ENCODE measurements at places on chromosomes 4 and X.

- peak; percentile 76 for DNase-seq
Observed at GRCh38 chrX:155767051-155767875, 113.9 kb upstream of the VAMP7 start.

DNA sequence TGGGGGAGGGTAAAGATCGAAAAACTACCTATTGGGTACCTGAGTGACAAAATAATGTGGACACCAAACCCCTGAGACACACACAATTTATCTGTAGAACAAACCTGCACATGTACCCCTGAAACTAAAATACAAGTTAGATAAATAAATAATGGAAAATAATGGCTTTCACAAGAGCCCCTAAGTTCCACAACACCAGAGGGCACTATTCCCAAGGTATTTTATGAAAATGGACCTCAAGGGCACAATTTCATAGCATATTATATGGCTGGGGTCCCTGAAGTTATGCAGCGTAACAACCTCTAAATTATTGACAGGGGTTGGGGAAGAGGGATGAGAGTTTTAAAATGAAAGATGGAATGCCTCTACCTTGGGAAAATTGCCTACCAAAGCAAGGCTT lies 81.3 kb upstream of the TMEM33 start:
- DNase-seq, result no peak

DNA sequence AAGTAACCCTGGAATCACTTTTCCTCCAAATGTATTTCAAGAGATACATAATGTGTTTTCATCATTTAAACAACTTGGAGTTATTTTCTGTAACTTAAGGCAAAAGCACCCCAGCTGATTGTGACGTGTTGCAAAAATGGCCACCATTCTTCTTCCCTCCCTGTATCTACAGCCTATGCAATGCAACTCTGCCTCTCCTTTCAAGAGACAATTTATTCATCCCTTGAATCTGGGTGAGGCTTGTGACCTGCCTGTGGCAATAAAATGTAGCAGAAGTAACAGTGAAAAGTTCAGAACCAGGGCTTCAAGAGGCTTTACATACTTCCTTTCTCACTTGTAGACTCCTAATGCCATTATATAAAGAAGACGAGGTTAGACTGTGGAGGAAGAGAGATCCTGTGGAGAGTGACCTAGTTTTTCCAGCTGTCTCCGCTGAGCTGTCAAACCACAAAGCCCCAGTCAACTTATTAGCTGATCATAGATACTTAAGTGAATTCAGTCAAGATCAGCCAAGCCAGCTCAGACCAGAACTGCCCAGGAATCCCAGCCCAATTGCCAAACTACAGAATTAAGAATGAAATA lies 81.0 kb upstream of the KLF3 start:
- DNase-seq, result no peak

- DNase-seq, result peak; percentile 14
Observed at GRCh38 chr4:84578540-84579402, 4.2 kb upstream of the CDS1 start.

- DNase-seq, result peak; percentile 83
Observed at GRCh38 chr4:7266525-7267292, 74.4 kb downstream of the SORCS2 start.

GRCh38 chr4:162683659-162684370 lies 482.9 kb downstream of the NAF1 start:
- no peak for DNase-seq

DNA sequence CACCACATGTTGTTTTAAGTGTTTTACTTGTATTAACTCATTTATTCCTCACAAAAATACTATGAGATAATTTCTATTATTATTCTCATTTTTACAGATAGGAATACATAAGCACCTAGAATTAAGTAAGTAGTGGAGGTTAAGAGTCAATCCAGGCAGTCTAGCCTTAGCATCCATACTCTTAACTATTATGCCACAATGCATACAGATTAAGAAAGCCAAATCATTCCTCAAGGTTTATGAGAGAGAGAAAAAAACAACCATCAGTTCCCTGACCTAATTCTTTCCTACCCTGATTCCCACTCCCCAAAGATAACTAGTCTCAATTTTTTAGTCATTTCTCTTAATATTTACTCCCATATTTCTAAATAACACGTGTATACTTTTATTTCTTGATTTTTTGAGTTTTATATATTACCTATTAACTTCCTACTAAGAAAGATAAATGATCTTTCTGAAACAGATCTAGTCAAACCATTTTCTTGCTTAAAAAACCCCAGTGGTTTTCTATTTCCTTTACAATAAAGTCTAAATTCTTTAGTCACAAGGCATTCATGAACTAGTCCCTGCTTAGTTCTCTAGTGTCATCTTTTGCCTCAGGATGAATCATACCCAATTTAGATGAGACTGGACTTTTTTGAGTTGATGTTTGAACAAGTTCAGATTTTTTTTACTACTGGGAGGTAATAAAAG lies 16.0 kb downstream of the UBA6 start:
- DNase-seq, result peak; percentile 12

GRCh38 chrX:42536286-42536685 lies 241.7 kb downstream of the PPP1R2C start:
- no peak for DNase-seq

DNA sequence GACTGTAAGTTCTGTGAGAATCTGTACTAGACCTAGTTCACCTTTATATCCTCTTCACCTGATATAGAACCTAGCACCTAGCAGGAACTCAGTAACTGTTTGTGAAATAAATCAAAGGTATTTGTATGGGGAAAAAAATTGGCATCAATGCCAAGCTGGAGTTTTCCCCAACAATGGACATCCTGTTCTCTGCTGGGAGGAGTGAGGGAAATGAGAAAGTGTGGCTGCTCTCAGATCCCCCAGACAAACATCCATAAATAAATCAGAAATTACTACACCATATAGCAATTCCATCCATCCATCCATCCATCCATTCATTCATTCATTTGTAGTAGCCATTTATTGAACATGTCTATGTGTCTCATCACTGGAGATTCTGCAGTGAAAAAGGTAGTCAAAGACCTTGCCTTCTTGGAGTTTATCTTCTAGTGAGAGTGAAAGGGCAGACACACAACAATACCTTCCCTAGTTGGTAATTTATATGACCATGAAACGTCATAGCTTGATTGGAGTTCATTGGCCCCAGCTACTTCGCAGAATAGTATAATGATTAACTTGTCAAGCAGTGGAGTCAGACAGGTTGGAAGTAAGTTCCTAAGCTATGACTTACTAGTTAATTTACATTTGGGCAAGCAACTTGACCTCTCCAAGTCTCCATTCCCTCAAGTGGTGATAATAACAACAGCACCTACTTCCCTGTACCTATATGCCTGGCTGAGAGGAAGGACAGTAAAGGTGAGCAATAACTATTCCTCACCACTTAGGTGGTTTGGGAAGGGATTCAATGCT lies 98.7 kb upstream of the KIT start:
- DNase-seq, result no peak

DNA sequence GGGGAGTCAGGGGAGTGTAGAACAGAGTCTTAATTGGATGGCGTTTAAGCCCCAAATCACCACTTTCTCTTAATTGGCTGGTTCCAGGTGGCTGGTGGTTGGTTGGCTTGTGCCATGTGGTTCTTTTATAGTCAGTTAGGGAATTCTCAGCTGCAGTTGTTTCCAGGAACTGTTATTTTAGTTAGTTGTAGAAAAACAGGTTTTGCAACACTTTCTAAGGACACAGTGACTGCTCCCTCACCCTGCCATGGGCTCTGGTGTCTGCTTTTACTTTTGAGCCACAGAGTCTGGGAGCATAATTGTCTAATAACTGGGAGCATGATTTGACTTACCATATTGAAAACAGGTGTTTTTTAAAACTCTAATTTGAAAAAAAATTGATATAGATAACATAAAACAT lies 75.8 kb upstream of the PCDH18 start:
- DNase-seq, result no peak

DNA sequence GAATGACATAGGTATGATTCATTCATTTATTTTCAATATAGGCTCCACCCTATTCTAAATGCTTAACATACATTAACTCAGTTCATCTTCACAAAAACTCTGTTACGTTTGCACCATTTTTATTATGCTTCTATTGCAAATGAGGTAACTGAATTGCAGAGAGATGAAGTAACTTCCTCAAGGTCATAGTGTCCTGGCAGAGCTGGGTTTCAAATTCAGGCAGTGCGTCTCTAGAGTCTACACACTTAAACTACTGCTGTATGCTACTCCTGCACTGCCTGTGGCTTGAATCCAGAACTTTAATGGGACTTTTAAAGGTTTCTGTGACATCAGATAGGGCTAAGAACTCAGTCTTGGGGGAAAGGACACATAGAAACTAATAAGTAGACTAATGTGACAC lies 413.4 kb downstream of the UBE2NL start:
- no peak for DNase-seq

DNA sequence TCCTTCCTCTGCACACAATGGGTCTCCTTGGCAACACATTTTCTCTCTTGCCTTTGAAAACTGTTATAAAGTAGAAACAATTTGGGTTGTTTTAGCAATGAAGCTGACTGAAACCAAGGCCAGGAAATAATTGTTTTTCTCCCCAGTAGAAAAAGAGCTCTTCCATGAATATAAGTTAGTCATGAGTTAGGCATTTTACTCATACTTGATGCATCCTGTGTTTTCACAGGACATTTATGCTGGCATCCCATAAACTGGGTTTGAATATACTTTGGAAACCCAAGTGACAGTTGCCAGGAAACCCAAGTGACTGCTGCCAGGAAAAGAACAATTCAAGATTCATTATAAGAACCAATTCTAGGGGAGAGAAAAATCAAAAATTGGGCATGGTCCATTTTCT lies 128.6 kb upstream of the NPY2R start:
- no peak for DNase-seq

GRCh38 chr4:89273741-89274141 lies 33.9 kb downstream of the GPRIN3 start:
- no peak for DNase-seq

GRCh38 chrX:13775837-13776236 lies 41.1 kb downstream of the GPM6B start:
- DNase-seq, result no peak

DNA sequence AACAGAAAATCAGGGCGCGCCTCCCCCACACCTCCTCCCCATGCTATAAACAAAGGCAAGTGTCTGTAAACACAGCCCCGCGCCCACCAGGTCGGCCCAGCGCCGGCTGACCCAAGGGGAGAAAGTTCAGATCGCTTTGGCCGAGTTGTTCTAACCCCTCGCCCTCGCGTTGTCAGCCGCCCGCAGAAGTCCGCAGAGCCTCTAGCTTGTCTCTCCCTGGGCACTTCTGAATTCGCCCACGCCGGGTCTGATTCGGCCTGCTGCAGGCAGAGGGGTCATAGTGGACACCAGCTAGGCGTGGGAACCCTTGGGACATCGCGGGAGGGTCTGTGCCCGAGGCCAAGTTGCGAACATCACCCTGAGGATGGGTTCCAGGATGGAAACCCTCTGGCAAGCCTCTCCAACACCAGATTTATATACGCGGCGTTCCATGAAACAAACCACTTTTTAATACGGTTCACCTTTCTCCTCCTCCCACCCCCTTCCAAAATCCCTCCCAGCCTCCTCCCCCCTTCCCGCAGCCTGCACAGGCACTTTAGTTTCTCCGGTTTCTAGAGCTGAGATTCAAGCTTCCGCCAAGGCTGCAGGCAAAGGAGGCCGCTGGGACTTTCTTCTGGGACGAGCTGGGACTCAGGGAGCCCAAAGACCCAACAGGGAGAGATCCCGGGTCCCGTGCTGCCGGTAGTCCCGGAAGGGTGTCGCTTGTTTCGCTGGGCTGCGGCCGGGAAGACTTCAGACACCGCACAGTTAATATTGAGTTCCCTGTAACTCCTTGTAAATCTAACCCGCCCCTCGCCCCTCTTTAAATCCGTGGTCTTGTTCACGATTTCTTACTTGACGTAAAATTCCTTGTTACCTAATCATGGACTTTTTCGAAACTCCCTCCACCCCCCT lies 4.7 kb downstream of the HAND2 start:
- no peak for DNase-seq

GRCh38 chr4:153265306-153266047 lies 61.2 kb downstream of the TRIM2 start:
- DNase-seq, result no peak

- DNase-seq, result no peak
Observed at GRCh38 chr4:33072298-33073089, 2352.3 kb downstream of the PCDH7 start.

DNA sequence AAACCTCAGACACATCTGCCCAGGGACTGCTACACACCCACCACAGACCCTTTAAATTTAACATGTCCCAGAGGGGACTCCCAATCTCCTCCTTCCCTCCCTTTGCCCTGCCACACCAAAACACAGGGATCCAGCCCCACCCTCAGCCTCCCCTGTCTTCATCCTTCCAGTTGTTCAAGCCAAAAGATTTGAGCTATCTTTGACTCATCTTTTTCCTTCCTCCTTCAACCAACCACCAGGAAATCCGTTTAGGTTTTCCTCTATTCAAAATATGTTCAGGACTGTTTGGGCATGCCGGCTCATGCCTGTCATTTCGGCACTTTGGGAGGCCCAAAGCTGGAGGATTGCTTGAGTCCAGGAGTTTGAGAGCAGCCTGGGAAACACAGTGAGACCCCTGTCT lies 6.9 kb upstream of the STK32B start:
- no peak for DNase-seq

GRCh38 chr4:22202975-22203710 lies 254.6 kb upstream of the KCNIP4 start:
- DNase-seq, result peak; percentile 54

DNA sequence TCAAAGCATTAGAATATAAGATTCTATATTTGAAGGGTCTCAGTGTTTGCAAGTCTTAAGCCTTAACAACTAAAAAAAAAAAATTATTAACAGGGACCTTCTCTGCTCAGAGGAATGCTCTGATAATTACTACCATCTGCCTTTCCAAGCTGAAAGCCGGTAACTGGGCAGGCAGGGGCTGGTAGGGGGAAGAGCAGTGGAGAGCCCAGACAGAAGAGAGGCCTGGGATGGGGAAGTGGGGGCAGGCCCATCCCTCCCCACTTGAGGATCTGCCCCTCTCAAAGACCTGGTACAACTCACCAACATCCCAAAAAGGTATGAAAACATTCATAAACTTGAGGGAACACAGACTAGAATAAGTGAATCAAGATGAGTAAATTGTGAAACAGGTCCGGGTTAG lies 113.9 kb downstream of the QDPR start:
- no peak for DNase-seq

DNA sequence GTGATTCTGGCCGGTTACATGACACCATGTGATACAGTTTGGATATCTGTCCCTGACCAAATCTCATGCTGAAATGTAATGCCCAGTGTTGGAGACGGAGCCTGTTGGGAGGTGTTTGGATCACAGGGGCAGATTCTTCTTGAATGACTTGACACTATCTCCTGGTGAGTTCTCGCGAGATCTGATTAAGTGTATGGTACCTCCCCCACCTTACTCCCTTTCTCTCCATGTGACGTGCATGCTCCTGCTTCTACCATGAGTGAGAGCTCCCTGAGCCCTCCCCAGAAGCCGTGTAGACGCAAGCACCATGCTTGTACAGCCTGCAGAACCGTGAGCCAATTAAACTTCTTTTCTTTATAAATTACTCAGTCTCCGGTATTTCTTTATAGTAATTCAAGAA lies 23.6 kb downstream of the CPE start:
- no peak for DNase-seq

DNA sequence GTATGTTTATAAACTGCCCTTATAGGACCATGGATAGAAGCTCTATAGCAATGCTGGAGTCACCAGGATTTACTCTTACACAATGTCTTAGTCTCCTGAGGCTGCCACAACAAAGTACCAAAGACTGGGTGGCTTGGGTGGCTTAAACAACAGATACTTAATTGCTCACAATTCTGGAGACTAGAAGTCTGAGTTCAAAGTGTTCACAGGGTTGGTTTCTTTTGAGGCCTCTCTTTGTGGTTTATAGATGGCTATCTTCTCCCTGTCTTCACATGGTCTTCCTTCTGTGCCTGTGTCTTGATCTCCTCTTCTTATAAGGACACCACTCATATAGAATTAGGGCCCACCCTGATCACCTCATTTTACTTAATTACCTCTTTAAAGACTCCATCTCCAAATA lies 2.0 kb upstream of the TRPC3 start:
- DNase-seq, result no peak

All from fibroblast of skin of left quadriceps (primary cell).